Stimulated activated CD8-positive, alpha-beta memory T cell treated with anti-CD3 and anti-CD28 coated beads, Interleukin-4, amount 100 ng/mL, for 4 hours (primary cell): ENCODE measurements at places on chromosomes 5 and 9.

DNA sequence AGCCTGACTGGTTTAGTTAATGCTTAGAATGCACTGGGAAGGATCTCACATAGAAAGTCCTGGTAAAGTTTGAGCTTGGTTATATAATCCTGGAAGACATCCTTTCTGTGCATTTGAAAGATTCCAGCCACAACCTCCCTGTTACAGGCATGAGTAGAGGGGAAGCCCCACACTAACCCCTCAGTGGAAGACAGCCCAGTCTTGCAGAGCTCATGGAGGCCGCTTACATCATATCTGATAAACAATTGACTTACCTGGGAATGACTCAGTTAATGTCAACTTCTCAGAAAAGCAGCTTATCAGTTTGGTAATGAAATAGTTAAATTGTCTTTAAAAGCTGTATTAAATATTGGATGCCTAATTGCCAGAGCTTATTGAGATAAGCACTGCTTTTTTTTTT, 28.1 kb upstream of the PDE8B start:
- no peak for DNase-seq

GRCh38 chr9:130557077-130557468, 22.3 kb upstream of the FUBP3 start:
- no peak for DNase-seq

DNA sequence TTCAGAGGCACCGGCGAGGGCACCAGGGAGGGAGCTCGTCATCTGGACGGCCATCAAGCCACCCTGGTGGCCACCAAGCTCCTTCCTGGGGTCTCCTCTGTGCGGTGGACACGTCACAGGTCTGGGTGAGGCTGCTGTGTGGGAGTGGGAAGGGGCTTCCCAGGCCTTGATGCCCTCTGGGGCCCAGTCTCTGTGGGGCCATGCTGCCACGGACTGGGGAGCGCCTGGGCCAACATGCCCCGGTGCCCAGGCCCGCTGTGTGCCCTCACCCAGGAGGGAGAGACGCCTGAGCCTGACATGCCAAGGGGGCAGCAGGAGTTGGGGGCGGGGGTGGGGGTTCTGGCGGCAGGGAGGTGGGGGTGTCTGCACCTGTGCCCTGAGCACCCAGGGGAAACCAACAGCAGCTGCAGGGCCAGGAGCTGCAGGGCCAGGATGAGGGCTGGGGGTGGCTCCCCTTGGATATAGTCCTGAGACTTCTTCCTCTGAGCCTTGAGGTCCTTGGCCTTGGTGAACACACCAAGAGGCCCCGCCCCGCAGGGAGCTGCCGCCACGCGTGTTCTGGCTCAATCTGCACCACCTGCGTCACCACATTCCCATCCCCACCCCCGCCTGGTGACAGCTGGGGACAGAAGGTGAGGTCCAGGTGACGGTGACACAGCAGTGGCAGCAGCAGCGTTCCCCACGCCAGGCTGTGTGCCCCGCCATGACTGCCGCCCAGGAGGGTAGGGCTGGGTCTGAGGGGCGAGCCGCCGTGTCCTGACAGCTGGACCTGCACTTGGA, 15.3 kb upstream of the SEC16A start:
- DNase-seq, result no peak

GRCh38 chr5:167835146-167835545, 456.3 kb upstream of the WWC1 start:
- no peak for DNase-seq

- DNase-seq, result no peak
Measured at GRCh38 chr9:36031774-36032555, 4.7 kb upstream of the RECK start.

DNA sequence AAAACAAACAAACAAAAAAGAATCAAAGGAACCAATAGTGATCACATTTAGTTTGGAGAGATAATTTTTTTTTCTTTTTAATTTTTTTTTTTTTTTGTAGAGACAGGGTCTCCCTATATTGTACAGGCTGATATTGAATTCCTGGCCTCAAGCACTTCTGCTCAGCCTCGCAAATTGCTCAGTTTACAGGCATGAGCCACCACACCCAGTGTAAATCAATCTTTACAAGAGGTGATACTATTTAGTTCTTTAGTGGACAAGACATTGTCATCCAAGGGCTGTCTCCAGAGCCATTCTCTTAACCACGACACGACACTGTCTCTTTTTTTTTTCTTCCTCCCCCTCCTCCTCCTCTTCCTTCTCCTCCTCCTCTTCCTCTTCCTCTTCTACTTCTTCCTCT, 29.6 kb downstream of the ERAP2 start:
- DNase-seq, result no peak

DNA sequence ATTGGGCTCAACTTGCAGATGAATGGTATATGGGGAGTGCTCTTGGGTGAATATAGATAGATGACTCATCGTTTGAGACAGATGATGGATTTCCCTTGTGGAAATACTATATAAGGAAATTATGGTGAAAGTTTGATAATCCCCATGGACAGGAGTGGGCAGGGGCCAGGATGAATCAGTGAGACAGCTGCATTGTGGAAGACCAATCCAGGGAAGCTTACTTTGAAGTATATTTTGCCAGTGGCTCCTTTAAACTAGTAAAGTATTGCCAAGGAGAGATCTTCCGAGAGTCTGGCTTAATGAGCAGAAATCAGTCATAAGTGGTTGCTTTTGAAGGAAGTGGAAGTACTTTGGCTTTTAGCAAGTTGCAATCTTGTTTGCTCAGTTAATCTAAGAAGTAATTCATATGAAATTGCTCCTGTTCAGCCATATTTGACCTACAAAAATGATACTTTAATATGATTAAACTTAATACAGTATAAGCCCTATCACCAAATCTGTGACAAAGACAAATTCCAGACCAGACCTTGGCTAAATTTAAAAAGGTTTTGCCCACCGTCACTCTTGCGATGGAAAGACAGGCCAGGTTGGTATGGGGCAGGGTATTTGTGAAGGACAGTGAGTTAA, 9.3 kb upstream of the TNC start:
- no peak for DNase-seq

DNA sequence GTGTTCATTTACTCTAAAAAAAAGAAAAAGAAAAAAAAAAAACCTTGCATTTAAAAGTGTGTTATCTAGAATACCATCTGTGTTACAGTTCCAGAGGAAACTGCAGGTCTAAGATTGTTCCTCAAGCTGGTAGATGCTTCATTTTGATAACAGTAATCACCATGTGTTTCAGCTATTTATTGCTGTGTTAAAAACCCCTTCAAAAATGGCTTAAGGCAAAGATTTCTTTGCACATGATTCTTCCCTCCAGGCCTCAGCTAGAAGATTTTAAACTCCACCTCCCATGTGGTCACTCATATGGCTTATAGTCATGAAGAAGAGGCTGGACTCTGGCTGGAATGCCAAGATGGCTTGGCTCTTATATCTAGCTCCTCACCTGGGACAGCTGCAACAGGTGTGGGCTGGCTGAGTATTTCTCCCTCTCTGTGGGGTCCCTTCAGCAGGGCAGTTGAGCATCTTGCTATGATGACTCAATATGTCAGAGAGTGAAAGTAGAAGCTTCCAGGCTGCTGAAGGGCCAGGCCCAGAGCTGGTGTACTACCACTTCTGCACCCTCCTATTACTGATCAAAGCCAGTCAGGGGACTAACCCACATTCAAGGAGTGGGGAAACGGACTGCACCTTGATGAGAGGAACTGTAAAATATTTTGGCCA, 920.4 kb upstream of the DMAC1 start:
- DNase-seq, result no peak

DNA sequence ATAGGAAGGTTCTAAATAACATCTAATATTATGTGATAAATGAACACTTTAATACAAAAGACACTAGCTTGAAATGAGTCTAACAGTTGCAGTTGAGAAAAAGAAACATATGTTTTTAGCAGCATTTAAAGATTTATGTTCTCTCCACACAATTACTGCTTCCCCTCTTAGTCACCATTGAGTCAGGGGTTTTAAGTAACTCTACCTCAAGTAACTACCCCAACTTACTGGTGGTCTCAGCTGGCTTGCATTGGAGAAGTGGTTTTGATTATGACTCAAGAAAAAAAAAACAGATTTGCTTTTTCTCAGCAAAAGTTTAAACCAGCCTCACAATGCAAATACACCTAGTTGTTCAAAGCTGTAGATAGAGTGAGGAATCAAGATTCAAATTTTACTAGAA, 1216.5 kb upstream of the CDH9 start:
- no peak for DNase-seq

DNA sequence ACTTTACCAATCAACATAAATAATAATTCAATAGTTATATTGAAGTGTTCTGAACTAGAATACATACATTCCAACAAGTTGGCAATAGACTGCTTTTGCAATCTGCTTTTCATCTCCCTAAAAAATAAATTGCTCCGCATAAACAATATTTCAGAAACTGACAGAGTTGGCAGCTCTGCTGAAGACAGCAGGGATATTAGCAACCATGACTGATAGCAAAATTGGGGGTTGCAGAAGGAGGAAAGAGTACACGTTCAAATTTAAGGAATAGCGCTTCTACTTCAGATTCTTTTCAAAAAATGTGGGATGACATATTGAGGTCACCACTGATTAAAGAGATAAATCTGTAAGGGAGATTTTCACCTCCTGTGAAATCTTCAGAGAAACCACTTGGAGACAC, 521.2 kb downstream of the DTWD2 start:
- DNase-seq, result no peak

DNA sequence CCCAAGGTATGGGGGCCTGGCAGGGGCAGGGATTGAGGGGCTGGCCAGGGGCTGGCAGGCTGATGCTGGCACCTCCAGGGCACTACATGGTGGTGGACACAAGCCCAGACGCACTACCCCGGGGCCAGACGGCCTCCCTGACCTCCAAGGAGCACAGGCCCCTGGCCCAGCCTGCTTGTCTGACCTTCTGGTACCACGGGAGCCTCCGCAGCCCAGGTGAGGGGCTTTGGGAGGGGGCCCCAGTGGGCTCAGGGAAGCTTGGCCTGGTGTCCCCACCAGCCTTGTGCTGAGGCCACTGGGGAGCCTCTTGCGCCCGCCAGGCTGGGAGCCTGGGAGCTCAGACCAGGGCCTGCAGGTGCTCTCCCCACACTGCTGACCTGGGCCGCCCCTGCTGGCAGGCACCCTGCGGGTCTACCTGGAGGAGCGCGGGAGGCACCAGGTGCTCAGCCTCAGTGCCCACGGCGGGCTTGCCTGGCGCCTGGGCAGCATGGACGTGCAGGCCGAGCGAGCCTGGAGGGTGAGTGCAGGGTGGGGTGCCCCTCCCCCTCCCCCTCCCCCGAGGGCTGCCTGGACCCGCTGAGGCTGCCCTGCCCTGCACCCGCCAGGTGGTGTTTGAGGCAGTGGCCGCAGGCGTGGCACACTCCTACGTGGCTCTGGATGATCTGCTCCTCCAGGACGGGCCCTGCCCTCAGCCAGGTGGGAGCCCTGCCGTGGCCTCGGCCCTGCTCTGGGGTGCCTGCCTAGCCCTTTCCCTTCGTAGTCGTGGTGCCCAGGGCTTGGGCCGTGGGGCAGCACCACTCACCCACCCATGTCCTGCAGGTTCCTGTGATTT, 5.7 kb downstream of the MAMDC4 start:
- DNase-seq, result no peak

DNA sequence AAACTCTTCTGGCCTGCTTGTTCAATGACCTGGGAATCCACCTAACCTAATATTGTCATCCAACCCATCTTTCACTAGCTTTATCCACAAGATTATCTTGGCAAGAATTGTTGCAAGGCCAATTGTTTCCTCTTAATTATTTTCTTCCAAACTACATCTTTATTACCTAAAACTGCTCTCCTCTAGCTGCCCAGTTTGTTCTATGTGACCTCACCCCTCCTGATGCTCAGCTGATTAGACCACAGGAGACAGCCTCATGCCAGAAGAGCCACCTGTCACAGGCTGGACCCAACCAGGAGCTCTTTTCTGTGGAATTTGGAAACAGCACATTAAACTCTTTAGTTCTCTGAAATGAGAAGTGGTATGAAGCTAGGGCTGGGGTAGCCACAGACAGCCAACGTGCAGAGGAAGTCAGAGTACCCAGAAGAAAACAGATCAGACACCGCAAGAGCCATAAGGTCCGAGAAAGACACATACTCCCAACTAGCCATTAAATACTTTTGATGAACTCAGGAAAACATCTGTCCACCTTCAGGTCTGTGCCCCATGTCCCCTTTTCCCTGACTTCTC, 12.0 kb downstream of the SAXO1 start:
- DNase-seq, result no peak

DNA sequence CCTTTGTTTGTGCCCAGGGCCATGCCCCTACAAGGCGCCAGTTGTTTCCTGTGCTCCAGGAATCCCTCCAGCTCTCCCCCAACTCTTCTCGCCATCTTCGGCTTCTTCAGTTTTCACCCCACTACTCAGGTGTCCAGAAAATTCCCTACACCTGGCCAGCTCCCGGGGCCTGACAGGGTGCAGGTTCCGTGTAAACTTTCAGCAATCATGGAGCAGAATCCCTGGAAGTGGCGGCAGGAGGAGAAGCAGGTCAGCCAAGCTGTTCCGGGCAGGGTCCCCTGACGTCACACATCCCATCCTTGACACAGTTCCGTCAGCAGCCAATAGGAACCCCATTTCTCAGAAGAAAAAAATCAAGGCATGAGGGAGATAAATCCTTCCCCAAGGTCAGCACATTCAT, 12.2 kb upstream of the ADGRD2 start:
- DNase-seq, result no peak

- DNase-seq, result no peak
Measured at GRCh38 chr5:174159327-174160114, 114.0 kb downstream of the NSG2 start.

- DNase-seq, result no peak
Measured at GRCh38 chr9:94934816-94935328, 208.4 kb downstream of the AOPEP start.

- DNase-seq, result no peak
Measured at GRCh38 chr9:137064880-137065164, 5.5 kb downstream of the SAPCD2 start.

- DNase-seq, result no peak
Measured at GRCh38 chr5:27701931-27702903, 663.8 kb upstream of the CDH9 start.

DNA sequence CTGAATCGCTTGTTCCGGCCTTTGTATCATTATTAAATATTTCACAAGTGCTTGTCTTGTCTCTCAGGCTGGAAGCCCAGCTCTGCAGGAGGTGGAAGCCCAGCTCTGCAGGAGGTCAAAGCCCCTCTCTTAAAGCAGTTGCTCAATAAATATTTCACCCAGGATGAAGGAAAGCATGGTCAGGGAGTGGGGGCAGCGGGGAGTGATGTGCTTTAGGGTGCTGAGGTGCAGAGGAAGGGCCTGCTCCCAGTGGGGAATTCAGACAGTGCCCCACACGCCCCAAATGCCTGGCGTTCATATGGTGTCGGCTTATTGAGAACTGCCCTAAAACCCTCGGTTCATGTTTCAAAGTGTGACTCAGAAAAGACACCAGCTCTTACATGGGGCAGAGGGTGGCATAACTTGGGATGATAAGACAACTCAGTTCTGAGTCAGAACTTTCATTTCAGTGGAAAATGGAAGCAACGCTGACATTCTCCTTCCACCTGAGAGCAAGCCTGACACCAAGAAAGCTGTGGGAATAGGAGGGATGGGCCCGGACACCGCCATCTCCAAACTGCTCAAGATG, 114.3 kb upstream of the DAP start:
- no peak for DNase-seq
